Tibial nerve (tissue), 4 donors: ENCODE measurements at places on chromosomes 2 and 18. TPM values are rescaled to one million over a fixed set of nuclear protein-coding genes. Genes with fewer than 3 reads are reported as not detected.

RSAD2 gene
- 7.6 TPM for total RNA-seq

LBX2 gene
- 0.20 TPM for total RNA-seq

DNA sequence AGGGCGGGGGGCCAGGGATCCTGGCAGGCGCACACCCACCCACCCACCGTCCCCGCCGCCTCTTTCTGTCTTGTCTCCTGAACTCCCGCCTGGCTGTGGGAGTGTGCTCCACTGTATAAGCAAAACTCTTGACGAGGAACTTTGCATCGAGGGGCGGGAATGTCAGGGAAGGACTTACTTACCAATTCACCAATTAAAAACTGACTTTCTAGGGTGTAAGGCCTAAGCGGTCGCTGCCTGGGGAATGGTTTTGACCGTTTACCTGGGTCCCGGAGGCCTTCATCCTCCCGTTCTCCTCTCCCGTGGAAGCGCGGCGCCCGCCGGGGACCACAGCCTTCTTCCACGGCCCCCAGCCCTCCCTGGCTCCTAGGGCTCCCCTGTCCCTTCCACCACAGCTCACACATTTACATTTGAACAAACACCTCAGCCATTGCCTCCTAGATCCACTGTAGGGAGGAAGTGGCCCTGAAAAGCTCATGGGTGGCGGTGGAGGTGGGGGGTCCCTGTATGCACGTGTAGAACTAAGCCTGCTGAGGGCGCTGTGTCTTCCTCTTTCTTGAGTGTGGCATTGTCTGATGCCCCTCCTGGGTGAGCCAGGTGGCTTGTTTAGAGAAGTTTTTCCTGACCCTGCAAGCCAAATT lies 8.9 kb downstream of the ASIC4 start:
- no peak for DNase-seq

GRCh38 chr2:137976274-137976673 lies 12.0 kb downstream of the HNMT start:
- DNase-seq = no peak

- no peak for DNase-seq
Measured at GRCh38 chr18:50508228-50508627, 51.7 kb upstream of the MAPK4 start.

DNA sequence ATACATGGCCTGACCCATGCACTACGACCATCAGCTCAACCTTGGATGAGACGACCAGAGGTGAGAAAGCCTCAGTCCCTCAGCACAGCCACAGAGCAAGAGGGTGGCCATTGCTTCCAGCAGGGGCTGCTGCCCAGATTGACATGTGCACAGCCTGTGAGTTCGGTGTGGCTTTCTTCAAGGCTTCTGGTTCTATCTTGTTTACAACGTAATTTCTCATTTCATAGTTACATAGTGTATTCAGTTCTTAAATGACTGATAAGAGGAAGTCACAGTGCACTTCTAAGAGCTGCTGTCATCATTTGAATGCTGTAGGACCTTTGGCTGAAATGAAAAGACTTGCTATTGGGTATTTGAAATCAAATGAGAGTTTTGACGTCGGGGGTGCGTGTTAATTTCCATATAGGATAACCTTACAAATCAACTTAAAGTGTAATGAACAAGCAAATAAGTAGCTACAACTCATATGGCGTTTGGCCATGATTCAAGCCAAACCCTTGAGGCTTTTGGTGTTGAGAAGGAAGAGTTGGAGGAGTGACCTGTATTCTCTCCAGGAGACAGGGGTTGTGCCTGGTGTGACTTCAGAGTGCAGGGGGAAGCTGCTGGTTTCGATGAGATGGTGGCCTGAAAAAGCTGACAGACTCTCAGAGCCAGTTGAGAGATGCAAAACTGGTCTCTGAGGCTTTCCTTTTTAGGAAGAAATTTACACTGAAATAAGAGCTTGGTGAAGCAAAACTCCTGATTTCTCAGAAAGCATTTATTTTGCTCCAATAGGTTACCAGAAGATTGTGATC lies 51.0 kb downstream of the TSHZ1 start:
- no peak for DNase-seq

DNA sequence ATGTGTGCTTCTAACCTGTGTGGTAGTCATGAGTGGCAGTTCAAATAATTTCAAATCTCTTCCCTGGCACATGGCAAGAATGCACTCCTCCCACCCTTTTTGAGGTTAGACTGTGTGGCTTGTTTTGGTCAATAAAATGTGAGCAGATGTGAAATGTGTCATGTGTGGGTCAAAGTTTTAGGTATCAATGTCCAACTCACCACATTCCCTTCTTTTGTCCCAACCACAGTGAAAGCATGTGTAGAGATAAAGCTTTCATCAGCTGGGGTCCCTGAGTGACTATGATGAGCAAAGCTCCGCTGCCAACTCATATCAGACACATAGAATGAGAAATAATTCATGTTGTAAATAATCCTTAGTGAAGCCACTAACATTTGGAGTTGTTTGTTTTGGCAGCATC lies 118.2 kb downstream of the PAX3 start:
- no peak for DNase-seq
